NCI-H187 (cell line): ENCODE measurements at places on chromosomes 5 and 9.

DNA sequence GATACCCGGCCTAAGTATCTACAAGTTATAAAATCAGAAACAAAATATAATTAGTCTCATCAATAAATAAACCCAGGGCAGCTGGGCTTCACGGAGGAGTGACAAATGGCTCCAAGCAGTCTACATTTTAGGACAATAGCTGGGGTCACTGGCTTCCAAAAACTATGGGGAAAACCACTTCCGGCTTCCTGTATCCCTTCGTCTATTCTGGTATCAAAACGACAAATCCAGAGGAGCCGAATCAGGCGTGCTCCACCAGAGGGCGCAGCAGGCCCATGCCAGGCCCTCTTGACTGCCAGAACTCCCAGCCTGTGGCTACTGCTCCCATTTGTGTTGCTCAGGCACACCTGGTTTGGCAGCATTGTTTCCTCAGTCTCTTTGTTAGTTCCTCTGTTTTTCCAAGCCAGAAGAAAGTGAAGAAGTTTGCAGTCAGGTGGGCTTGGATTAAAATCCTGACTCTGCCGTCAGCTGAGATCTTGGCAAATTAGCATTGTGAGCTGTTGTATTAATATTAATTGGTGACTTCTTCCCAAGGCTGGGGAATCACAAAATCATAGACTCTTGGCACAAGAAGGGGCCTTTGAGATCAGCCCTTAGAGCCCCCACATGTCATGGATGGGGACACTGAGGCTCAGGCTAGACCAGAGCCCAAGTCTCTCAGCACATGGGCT is 11.6 kb upstream of the RAB14 start:
- peak; percentile 25 for DNase-seq

DNA sequence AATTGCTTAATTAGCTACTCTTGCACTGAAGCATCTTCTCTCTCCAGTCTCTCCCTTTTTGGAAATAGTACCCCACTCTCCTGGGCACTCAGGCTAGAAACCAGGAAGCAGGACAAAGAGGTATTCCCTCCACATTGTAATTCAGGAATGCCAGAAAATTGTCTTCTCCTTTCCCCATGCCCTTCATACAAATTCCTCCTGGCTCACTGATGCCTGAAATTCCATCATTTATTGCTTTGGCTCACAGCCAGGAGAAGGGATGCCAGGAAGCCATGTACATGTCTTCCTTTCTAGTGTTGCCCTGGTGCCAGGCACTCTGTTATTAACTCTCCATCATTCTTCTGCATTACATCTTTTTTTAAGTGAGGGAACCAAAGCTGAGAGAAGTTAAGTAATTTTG is 716.5 kb upstream of the C9orf72 start:
- no peak for DNase-seq

DNA sequence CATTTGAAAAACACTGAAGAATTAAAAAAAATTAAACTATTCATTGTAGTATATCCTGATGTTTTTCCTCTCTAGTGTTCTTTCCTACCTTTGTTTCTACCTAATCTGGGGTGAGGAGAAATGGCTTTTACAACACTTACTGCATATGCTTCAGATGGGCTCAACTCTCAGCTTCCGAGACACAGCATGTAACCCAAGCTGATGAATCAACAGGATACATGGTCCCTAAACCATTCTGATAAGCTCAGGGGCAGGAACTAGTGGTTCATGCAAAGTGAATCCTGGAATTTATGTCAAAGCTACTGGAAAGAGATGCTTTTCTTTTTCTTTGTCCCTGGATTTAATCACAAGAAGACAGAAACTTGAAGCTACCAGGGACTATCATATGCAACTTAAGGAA is 672.5 kb upstream of the RORB start:
- DNase-seq = no peak

- no peak for DNase-seq
Measured at GRCh38 chr5:169288066-169288930, 12.6 kb downstream of the SLIT3 start.

- no peak for DNase-seq
Measured at GRCh38 chr9:130606887-130607600, 27.7 kb downstream of the FUBP3 start.

DNA sequence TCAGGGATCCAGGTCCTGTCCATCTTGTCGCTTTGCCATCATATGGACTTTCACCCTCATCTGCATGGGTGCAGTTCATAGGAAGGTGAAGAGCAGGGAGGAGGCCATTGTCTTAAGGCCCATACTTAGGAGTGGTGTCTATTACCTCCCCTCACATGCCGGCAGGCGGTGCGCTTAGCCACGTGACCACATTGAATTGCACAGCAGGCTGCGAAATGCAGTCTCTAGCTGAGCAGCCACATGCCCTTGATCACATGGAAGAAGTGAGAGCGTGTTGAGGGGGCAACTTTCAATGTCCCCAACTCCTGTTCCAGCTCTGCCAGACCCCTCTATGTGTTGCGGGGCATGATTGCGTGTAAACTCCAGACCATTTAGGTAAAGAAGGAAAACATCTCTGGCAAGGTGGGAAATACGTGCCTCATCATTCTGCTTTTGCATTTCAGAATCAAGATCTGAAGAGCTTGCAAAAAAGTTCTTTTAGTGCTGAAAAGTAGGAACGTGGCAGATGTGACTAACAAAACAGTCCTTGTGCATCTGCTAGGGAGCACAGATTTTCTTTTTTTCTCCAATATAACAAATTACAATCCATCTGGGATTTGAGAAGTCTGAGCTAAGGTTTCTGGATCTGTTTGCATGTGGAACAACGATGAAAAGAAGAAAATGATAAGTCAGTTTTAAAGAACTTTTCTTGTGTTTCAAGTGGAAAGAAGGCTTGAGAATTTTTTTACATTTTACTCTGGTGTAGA is 34.4 kb downstream of the ROPN1L start:
- no peak for DNase-seq

- DNase-seq = no peak
Measured at GRCh38 chr9:133370685-133371084, 5.2 kb downstream of the SURF4 start.

DNA sequence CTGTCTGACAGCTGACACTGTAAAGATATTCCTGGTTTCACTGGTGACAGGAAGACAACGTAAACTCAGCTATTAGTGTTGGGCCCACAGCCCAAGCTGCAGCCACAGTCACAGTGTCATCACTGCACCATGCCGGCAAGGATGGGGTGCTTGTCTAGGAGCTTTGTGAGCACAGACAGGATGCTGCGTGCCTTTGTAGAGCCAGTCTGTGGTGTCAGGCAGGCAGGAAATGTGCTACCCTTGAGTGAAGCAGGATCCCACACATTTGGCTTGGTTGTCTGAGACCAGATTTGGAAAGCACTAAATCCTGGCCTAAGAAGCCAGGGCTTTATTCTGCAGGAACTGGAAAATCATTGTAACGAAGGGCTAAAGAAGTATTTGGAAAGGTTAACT is 121.6 kb upstream of the ADAMTS16 start:
- DNase-seq = no peak

DNA sequence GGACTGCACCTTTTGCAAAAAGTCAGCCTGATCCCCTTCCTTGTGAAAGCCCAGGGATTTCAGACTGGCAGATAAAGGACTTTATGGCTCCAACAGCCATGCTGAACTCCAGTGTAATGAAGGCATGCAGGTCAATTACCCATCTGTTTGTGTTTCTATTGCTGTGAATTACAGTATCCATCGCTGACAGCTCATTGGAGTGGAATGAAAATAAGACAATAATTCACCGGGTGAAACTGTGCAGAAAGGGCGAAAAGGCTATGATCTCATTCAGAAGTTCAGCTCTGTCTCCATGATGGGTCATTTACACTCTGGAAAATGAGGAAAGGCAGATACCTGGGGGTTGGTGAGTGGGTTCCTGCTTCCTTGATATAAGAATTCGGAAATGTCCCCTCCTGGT is 148.0 kb downstream of the BRINP1 start:
- DNase-seq = no peak

DNA sequence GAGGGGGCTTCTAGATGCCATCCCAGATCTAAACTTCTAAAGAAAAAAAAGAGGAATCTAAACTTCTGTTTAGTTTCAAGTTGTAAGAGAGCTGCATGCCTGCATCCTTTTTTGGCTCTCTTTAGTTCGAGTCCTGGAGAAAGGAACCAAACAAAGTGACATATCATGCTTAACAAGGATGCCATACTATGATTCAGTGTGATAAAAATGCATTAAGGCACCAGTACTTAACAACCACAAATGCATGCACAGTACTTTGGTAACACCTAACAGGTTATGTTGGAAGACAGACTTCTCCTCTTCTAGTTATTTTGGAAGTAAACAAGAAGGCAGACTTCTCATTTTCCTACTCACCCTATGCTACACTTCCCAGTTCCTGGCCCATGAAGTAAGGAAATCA is 27.3 kb downstream of the NME5 start:
- DNase-seq = no peak
